Activated CD8-positive, alpha-beta T cell treated with anti-CD3 and anti-CD28 coated beads, Interleukin-2, amount 10 ng/mL, durations not matched to agents 7 days and 5 days (primary cell): ENCODE measurements at places on chromosomes 5 and 9. TPM values are rescaled to one million over a fixed set of nuclear protein-coding genes. Genes with fewer than 3 reads are reported as not detected.

DNA sequence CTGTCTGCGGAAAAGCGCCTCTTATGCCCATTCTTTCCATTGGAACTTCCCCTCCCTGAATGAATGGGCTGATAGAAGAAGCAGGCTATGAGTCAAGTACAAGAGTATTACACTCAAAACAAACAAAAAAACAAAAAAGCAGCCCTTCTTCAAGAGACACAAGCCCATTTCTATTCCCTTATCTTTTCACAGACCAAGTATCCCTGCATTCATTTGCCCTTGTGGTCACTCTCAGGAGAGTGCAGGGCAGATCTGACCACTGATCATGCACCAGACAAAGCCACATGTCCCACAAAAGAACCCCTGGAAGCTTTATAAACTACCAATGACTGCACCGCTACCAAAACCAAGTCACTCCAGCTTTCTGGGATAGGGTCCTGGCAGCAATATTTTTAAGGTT, 262.5 kb upstream of the TAS2R1 start:
- no peak overlapping the region for H3K27ac ChIP-seq
- H3K4me3 ChIP-seq: no peak overlapping the region
- no peaks in the 10 kb centered on the region for H3K4me1 ChIP-seq
- H3K36me3 ChIP-seq: no peaks in the 10 kb centered on the region
- DNase-seq: no peak

GRCh38 chr5:171488876-171489275, 69.4 kb downstream of the FGF18 start:
- no peaks in the 10 kb centered on the region for H3K36me3 ChIP-seq
- no peaks in the 10 kb centered on the region for H3K4me1 ChIP-seq
- H3K27me3 ChIP-seq: peaks cover 2% of the 10 kb centered on the region
- H3K4me3 ChIP-seq: no peak overlapping the region

- H3K27me3 ChIP-seq: no peaks in the 10 kb centered on the region
- H3K4me3 ChIP-seq: no peak overlapping the region
- DNase-seq: no peak
- no peaks in the 10 kb centered on the region for H3K36me3 ChIP-seq
- H3K27ac ChIP-seq: no peak overlapping the region
These were observed 1397.5 kb upstream of the CDH6 start for GRCh38 chr5:29796013-29796412.

ABITRAM gene
- total RNA-seq: 9.3 TPM

- no peak overlapping the region for H3K27ac ChIP-seq
These were observed 76.2 kb downstream of the SH3TC2 start for GRCh38 chr5:148986636-148987035.

DNA sequence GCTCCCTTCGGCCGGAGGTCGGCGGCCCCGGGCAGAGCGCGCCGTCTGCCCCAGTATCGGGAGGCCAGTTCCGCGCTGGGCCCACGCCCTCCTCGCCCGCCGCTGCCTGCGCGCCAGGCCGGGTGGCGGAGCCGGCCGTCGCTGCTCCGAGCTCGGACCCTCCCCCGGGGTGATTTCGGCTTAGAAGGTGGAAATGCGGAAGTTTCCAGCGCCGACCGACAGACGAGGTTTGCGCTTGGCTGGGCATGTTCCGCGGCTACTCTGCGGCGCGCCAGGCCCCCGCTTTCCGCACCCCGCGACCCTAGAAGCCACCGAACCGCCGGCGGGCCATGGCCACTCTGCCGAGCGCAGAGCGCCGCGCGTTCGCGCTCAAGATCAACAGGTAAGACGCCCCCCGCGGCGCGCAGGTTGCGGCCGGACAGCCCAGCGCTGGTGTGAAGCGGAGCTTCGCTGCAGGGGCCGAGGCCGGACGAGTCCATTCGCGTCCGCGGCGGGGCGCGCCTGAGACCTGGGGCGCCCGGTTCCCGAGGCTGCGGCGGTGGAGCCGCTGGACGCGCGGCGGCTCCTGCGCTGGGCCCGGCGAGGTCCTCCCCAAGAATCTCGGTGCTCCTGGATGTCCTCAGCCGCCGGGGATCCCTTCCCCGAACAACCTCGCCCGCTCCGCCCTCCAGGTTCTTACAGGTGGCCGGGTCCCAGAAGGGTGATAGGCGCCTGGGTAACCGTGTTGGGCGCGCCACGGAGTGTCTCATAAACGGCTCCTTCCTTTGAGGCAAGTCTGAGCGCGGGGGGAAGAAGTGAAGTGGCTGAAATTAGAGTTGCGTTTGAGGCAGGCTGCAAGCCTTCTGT, at the start of gene DOCK8:
Gene DOCK8 (plus strand): TSS at position 218 of the 846 bp plus-strand sequence. CDS start 112 bp downstream, at position 330.
- peak within 1 kb of the TSS; percentile 88 for H3K4me3 ChIP-seq
- peaks cover 35% of the 10 kb centered on the region for H3K4me1 ChIP-seq
- peaks cover 34% of the 10 kb centered on the region for H3K36me3 ChIP-seq
- H3K27me3 ChIP-seq: no peaks in the 10 kb centered on the region
- H3K27ac ChIP-seq: peak within 1 kb of the TSS; percentile 89

HMMR gene
- 87.7 TPM for total RNA-seq

ALDOB gene
- not detected for total RNA-seq

PCDHGA4 gene
- total RNA-seq: not detected

DNA sequence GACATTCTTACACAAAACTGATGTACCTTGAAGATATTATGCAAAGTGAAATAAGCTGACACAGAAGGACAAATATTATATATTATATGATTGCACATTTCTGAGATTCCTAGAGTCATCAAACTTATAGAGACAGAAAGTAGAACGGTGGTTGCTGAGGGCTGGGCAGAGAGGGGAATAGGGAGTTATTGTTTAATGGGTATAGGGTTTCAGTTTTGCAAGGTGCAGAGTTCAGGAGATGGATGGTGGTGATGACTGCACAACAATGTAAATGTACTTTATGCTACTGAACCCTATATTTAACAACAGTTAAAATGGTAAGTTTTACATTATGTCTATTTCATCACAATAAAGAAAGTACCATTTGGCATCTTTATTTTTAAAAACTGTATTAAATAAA, 315.8 kb upstream of the POU5F2 start:
- H3K4me3 ChIP-seq: no peak overlapping the region
- DNase-seq: no peak
- H3K36me3 ChIP-seq: peaks cover 18% of the 10 kb centered on the region
- no peaks in the 10 kb centered on the region for H3K27me3 ChIP-seq
- no peak overlapping the region for H3K27ac ChIP-seq

ZNF367 gene
- 37.1 TPM for total RNA-seq

DNA sequence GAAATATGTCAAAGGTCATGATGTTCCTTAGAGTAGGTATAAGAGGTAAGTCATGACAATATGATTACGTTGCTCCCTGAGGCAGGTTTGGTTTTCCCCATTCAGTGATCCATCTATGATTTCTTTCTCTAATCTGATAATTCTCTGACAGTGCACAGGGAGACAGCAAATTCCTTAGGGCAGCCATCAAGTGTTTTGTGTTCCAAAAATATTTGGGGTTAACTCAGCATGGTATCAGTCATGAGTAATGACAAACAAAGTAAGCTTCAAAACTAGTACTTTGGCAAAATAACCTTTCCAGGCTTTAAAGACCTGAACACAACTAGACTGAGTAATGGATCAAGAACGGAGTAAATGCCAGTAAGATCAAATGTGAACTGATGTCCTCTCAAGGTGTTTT, 55.3 kb upstream of the SPATA31E1 start:
- no peaks in the 10 kb centered on the region for H3K36me3 ChIP-seq
- peaks cover 13% of the 10 kb centered on the region for H3K27me3 ChIP-seq
- DNase-seq: no peak
- no peaks in the 10 kb centered on the region for H3K4me1 ChIP-seq
- no peak overlapping the region for H3K4me3 ChIP-seq
- no peak overlapping the region for H3K27ac ChIP-seq

SVEP1 gene
- not detected for total RNA-seq

DNA sequence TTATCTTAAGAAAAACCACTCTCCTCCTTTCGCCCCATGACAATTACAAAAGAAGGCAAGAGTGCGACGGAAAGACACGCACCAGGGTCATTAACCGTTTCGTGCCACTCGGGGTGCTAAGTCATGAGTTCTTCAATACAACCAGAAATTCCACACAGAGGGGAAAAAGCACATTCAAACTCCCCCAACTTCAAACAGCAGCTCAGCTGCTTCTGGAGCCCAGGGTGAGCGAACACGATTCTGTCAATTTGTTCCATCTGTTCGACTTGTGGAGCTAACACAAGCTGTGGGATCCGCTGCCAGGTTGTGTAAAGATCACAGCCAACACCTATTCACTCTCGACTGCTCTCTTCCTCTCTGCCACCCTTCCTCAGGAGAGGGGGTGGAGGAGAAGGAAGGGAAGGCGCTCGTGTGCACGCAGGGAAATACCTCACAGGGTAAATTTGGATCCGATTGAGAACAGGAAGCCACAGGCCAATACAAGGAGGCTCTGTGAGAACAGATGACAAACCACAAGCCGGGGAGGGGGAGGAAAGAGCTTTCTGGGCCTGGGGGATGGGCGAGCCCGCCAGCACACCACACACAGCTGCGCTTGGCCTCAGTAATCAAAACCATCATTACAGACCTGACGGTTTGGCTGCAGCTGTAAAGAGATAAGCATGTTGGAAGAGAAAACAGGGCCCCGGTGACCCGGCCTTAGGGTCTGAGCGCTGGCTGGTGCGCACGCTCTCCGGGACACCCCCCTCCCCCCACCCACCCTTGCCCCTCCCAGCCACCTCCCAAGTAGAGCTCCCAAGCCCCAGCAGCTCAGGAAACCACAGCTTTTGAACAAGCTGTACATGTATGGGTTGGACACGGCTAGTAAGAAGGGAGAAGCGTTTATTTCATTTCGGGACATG, 54.3 kb downstream of the PTCH1 start:
- peak overlapping the region; percentile 85 for H3K27ac ChIP-seq
- peak overlapping the region; percentile 69 for H3K4me3 ChIP-seq
- H3K27me3 ChIP-seq: peaks cover 26% of the 10 kb centered on the region
- H3K4me1 ChIP-seq: peaks cover 35% of the 10 kb centered on the region
- peak; percentile 93 for DNase-seq

GLDC gene
- 0.34 TPM for total RNA-seq

DNA sequence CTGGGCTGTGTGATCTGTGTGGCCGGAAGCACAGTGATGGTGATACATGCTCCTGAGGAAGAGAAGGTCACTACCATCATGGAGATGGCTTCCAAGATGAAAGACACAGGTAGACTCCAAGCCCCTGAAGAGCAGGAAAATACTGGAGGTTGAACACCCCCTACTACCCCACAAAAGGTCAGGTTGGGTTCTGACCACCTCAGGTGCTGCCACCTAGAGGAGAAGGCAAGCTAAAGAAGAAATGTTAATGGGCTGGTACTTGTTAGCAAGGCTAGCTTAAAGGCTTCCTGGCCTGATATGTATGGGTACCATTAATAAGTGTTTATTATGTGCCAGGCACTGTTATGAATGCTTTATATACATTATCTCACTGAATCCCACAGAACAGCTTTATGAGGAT, 11.7 kb downstream of the NIPAL4 start:
- peaks cover 18% of the 10 kb centered on the region for H3K36me3 ChIP-seq
- no peak overlapping the region for H3K4me3 ChIP-seq
- peak; percentile 32 for DNase-seq
- H3K27ac ChIP-seq: no peak overlapping the region
